ENCODE measurements at places on chromosomes 3 and 15.

- DNase-seq = no peak
Measured at GRCh38 chr3:130854208-130854864, 39.5 kb upstream of the ATP2C1 start.

DNA sequence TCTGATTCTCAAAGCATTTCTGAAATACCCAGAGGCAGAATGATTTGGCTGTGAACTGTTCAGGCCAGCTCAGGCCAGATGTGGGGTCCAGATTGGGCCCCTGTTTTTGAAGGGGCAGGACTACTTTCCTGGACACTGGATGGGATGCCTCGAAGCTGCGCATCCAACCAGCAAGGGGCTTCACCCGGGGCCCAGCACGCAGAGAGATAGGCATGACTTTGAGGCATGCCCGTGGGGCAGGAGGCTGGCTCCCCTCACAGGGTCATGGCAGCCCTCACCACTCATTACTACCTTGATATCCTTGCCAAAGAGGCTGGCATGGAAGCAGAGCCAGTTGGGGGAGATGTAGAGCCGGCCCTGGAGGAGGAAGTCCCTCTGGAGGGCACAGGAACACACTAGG is 30.1 kb downstream of the GRAMD2A start:
- DNase-seq = no peak

GRCh38 chr3:7188551-7188950 is 327.6 kb downstream of the GRM7 start:
- DNase-seq = no peak

GRCh38 chr15:78915341-78916087 is 29.3 kb downstream of the CTSH start:
- DNase-seq = no peak

DNA sequence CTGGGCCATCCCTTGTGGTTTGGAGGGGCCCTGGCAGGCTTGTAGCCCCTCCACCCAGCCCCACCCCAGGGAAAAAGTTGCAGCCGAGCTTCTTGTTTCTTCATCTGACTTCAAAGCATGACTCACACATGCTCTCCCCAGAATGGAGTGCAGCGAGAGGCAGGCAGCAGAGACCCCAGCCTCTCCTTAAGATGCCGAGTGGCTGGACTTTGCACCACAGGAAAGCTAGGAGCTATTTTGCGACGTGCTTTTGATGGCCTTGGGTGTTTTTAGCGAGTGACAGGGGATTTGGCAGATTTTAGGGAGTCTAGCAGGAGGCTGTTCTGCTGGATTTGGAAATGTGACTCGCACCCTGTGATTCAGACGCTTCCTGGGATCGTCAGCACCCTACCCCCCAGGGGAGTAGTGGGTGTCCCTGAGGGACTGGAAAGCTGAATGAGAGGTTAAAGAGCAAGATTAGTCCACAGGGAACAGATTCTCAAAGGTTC is 14.2 kb downstream of the BAHD1 start:
- DNase-seq = no peak

DNA sequence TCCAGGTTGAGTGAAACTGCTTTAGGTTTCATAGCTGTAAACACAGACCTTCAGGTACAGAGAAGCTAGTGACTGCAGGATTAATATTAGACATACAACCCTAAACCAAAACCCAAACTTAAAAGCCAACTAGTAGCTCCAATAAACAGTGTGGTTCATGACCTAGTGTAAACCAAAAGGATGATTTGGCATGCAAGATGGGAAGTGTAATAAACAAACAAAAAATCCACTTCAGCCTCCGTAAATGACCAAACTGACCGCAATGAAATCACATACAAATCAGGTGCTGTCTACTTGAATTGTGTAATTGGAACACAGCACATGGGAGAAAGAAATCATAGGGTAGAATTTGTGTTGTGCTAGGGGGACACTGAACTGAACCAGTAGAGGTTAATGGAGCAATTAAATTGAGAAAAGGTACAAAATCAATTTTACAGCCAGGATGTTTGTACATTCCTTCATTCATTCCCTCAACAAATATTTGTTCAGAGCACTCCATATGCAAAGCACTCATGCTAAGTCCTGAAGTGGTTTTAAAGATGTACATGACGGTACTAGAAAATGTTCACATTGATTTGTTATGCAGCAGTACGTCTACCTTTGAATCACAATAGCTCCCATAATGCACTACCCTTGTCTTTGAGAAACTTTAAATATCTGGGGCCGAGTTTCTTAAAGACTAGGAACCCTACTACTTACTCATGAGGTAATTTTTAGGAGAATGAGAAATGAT is 21.4 kb upstream of the CHST2 start:
- no peak for DNase-seq

Measured in activated CD4-positive, CD25-positive, alpha-beta regulatory T cell treated with anti-CD3 and anti-CD28 coated beads, Interleukin-2, amount 50 U/mL, for 16 hours (primary cell).